ENCODE measurements at places on chromosomes 2 and 18. TPM values are rescaled to one million over a fixed set of nuclear protein-coding genes. Genes with fewer than 3 reads are reported as not detected.

Gene RAPGEF4
- total RNA-seq, result 0.19 TPM

Gene DLGAP1
- total RNA-seq, result 0.17 TPM

Gene PLEK
- total RNA-seq, result 2.4 TPM

Gene GAD1
- 17.8 TPM for total RNA-seq

Gene CCDC74B
- 2.2 TPM for total RNA-seq
